ENCODE measurements at places on chromosomes 11 and 22.
A peak's percentile ranks its signal among the peaks of the same experiment; 100 is the strongest.

GRCh38 chr11:70548976-70549375 lies 150.6 kb downstream of the CTTN start:
- DNase-seq, result no peak

GRCh38 chr22:42993651-42994275 lies 21.2 kb downstream of the PACSIN2 start:
- no peak for DNase-seq

GRCh38 chr11:35274909-35275785 lies 136.2 kb downstream of the CD44 start:
- peak; percentile 22 for DNase-seq

DNA sequence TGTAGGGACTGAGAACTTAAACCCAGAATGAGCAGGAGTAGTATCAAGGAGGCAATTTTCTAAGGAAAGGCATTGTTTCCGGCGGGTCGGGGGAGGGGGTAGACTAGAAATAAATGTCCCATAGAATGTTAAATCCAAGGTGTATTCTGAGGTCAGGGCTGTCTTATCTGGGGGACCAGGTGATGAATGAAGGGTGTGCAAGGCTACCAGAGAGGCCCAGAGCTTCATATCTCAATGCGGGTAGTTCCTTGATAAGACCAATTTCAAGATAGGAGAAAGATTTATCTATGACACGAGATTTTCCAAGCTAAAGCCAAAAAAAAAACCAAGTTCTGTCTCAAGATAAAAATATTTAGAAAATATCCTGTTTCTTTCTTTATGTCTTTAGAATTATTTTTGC lies 8.3 kb upstream of the RCE1 start:
- DNase-seq, result no peak

DNA sequence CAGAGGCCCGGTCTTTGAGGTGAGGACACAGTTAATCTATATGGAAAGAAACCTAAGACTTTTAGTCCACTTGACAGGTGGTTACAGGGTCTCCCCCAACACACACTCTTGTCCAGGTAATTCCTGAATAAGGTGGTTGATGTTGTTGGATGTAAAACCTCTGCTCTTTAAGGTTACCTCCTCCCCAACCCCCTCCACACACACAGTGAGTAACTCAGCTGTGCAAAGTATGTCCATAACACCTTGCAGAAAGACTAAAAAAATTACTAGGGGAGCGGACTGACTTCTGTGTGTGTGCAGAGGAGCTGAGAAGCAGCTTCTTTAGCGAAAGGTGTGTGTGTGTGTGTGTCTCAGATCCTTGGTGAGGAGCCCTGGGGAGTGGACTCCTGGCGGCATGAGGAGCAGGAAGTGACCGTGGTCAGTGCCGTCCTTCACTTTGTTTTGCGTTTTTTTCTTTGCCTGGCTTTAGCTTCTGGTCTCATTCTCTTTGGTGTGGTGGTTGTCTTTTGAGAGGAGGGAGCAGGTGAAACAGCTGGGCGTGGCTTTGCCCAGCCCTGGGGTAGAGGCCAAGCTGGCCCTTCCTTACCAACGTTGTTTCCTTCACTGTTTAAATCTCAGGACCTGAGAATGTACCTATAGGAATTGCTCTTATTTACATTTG lies 1.7 kb downstream of the ZBED4 start:
- peak; percentile 6 for DNase-seq

DNA sequence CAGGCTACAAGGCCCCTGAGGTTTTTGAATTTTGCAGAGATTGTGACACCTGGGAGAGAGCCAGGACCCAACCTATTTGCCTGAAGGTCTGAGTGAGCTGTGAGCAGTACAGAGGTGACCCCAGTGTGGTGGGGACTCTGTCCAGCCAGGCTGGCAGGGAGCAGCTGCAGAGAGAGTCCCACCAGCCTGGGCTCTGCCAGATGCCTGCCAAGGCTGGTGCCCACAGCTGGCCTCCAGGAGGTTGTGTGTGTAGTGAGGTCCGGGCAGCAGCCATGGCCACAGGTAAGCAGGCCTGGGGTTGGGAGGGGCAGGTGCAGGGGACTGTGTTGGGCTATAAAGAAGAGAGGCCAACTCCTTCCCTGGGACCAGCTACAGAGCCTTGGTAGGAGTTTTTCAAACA lies 144.8 kb downstream of the CRYBB2 start:
- DNase-seq, result no peak

All from RCC 7860 (cell line).